HuH-7 (cell line): ENCODE measurements at places on chromosomes 1 and 21.

GRCh38 chr1:205315008-205315618, 6.4 kb downstream of the NUAK2 start:
- no peak for DNase-seq

GRCh38 chr21:27622631-27623030, 655.7 kb upstream of the ADAMTS5 start:
- no peak for DNase-seq

DNA sequence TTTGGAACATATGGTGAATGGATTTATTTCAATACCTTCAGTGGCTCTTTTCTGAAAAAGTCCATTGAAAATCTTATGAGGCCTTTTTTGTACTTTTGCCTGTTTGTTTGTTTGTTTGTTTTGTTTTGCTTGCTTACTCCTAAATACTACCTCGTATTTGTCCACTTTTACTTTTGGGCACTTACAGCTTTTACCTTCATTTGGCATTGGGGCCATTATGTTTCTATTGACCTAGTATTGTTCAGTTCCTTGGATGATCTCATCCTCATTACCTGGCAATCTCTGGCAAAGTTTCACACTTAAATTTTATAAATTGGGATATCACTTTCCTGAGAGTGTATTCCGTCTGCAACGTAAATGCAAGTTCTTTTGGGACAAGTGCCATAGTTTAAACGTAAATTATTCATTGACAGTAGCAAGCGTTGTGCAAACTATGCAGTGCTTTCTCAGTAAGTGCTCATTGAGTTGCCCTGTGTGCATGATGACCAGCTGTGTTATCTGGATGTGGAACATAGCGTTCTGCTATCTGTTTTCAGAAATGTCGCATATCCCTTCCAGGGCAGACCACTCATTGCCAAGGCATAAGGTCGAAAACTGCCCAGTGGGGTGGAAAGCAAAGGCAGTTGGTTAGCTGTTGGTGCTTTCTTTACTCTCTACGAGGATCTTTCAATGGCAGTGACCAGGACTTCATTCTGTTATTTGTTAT, 51.1 kb downstream of the LRRC8D start:
- DNase-seq, result no peak

DNA sequence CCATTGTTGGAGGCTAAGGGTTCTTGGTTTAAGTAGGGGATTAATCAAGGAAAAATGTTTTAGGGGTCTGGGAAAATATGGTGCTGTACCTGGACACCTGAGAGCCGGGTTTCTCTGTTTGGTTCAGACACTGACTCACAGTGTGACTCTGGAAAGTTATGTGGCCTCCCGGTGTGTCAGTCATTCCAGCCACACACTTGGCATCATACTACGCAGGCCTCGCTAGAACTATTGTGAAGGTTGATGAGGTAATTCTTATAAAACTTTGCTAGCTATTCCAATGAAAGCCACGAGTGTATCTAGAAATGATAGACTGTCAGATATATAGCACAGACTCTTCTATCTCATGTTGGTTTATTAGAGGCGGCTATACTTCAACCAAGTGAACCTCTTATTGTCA, 4.8 kb upstream of the CAMSAP2 start:
- DNase-seq, result no peak

DNA sequence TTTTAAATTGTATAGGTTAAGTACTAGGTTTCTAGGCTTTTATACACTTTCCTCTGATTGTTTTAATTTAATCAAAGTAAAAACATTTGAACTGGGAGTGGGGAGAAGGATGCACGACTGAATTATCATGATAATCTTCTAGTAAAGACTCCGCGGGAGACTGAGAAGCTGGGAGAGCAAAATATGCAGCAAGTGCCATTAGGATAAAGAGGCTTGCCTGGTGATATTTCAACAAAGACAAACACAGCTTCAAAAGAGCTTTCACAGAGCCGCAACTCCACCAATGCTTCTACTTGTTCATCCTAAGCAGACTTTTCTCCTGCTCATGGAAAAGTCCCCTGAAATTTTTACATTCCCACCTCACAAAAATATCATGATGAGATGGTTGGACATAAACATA, 239.0 kb upstream of the PTBP2 start:
- DNase-seq, result no peak

GRCh38 chr1:187987236-187987776, 1158.6 kb downstream of the PLA2G4A start:
- DNase-seq, result no peak

GRCh38 chr1:23168079-23168444, 594 bp downstream of the LUZP1 start:
- no peak for DNase-seq

GRCh38 chr1:48043622-48044021, 46.4 kb upstream of the TRABD2B start:
- DNase-seq, result no peak

GRCh38 chr21:9837946-9838737, 683.2 kb upstream of the TPTE start:
- no peak for DNase-seq

GRCh38 chr1:5389101-5389885, 602.9 kb downstream of the NPHP4 start:
- DNase-seq, result no peak

DNA sequence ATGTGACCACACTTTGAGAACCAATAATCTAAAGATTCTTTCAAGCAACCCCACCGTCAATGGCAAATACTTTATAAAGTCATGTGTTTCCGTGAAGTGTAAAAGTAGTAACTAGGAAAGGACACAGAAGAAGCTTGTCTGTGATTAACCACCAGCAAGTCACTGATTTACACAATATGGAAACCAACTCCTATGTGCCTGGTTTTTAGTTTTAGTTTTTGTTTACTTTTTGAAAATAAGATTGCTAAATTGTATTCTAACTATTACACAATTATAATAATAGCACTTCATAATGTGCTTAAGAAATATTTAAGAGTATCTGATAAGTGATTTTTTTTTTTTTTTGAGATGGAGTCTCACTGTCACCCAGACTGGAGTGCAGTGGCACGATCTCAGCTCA, 13.0 kb downstream of the FMO2 start:
- no peak for DNase-seq

DNA sequence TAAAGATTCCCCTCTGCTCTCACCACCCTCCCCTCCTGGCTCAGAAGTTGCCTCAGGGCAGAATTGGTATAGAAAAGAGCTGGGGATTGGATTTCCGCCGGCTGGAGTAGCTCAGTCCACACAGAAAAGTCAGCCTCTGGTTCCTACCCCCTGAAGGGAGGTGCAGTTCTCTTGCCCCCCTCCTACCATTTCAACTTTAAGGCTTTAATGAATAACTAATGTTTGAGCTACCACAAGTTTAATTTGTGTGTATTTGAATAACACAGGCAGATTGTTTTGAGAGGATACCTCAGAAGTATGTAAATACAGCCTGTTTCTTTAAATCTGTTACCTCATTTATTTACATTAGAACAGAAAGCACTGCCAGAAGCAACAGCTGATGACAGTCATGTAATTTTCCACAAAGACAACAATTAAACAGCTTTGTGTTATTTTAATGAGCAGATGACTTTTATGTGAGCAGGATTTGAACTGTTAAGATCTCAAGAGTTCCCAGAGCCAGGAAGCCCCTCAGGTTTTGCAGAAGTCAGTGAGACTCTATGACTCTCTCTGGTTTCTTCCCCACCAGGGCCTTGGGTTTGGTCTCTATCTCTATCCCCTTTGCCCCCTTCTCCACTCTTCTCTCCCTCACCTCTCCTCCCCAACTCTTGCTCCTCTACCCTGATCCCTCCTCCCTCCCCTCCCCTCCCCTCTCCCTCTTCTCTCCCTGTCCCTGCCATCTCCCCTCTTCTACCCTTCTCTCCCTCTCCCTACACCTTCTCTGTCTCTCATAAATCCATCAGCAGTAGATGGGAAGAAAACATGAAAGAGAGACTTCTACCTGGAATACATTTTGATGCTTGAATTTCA, 26.3 kb downstream of the DUSP10 start:
- DNase-seq, result peak; percentile 49

- no peak for DNase-seq
Observed at GRCh38 chr1:235098991-235099390, 29.6 kb downstream of the TOMM20 start.

- no peak for DNase-seq
Observed at GRCh38 chr1:117753652-117754051, 147.8 kb downstream of the TENT5C start.

DNA sequence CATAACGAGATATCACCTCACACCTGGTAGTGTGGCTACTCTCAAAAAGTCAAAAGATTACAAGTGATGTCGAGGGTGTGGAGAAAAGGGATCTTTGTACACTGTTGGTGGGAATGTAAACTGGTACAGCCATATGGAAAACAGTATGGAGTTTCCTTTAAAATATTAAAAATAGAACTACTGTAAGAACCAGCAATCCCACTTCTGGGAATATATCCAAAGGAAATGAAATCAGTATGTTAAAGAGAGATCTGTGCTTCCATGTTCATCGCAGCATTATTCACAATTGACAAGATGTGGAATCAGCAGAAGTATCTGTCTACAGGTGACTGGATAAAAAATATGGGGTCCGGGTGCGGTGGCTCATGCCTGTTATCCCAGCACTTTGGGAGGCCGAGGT, 7.6 kb upstream of the PIK3C2B start:
- no peak for DNase-seq

DNA sequence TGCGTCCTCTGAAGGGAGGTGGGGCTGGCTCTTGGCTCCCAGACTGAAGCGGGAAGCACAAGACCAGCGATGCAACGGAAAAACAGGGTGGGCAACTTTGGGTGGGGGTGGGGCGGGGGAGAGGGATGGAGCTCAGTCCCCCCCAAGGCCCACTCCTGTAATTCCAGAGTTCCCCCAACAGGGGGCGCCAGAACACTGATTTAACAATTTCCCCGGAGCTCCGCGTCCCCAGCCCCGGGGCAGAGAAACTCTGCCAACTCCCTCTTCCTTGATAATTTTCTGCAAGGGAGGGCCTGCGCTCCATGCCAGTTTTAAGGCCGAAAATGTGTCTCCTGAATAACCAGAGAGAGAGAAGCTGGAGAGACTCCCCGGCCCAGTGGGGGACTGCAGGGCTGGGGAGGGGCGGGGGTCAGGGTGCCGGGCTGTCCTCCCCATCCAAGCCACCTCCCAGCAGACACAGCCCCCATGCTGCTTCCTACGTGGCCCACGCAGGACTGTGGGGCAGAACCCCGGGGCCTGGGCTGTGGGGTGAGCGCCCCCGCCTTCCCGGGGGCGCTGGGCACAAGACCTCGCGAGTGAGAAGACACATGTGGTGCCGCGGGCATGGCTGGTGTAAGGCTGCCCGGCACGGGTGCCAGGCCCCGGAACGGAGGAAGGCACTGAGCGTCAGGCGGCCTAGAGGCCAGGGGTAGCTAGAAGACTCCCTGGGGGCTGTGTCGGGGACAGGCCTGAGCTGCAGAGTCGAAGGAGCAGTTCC, 51.4 kb downstream of the KIF21B start:
- DNase-seq, result peak; percentile 85

DNA sequence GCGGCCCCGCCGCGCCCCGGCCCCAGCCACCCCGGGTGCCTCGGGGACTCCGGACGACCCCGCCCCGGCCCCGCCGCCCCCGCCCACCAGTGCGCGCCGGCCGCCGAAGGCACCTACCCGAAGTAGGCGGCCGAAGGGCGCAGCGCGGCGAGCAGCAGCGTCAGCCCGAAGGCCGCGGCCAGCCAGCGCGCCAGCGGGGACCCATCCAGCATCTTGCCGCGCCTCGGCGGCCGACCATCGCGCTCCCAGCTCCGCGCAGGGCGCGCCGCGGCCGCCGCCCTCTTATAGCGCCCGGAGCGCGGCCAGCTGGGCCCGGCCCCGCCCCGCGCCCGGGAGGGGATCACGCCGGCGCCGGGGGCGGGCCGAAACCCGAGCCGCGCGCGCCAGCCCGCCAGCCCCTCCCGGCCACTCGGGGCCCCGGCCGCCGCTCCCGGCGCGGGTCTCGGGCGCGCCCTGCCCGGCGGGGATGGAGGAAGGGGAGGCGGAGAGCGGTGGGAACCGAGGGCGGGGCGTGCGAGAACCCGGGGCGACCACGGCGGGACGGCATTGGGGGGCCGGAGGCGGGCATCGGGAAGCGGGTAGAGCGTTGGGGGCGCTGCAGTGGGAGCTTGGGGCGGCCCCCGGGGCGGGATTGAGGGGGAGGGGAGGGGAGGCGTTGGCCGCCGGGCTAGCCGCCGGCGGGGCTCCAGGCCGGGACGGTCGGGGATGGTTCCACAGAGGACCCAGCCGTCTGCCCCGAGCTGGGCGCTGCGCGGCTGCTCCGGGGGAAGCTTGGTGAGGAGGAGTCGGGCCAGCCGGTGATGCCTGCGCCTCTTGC, at the start of gene WNT9A:
Gene WNT9A, minus strand, starts transcription at position 257 of the 817 bp plus-strand sequence. Its CDS starts 45 bp downstream, at position 212.
- DNase-seq, result peak; percentile 79

DNA sequence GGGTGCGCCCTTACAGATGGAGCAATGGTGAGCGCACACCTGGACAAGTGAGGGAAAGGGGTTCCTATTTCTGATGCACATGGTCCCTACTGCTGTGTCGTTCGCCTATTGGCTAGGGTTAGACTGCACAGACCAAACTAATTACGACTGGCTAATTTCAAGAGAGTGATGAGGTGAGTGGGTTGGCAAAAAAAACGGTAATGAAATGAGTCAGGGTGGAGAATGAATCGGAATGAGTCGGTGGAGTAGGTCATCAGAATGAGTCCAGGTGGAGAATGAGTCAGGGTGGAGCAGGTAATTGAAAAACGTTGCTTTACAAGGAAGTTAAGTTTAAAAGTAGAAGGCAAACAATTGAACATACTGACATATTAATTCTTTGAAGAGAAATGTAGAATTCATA, 79.8 kb downstream of the WDR4 start:
- DNase-seq, result no peak

DNA sequence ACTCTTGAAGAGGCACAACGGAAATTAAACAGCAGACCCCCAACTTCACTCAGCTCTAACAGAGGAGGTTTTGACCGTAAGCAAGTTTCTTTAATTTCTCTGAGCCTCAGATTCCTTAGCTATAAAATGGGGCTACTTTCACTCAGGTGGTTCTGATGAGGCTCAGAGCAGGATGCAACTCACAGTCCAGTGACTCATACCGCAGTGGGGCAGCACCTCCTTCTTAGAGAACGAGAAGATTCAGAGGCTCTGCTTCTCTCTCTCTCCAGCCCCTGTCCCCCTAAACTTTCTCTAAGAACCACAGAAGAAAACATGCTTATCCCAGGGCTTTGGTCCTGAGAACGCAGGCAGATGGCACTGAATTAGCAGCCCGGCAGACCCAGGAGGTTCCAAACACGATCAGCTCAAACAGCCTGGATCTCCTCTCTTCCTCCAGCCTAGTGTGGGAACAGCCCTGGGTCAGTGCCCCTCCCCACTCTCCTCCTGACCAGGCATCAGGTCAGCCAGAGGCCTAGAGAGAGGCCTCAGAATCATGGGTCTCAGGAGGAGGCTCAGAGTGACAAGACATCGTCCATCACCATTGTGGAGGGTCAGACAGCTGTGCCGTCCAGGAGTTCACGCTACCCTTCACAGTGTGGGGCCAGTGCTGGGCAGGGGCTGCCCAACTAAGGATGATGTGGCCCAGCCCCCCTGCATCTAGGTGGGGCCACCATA, 433.0 kb downstream of the PTPRU start:
- DNase-seq, result no peak

DNA sequence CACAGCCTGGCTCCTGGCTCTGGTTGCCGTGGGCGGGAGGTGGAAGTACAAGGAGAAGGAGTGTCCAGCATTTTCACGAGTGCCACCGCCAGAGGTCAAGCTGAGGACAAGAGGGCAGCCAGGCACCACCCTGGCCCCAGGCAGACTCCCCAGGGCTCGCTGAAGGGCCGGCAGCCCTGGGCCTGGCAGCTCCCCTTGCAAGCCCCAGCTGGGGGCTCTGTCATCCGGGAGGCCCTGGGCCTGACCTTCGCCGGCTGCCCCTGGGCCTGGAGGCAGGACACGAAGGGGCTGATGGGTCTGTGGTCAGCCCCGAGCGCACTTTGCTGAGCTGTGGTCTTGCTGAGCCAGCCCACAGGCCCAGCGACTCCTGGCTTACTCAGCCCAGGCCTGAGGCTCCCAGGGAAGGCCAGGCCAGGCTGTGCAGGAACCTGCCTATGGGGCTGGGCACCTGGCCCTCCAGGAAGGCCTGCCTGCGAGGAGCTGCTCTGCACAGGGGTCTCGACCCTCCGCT, 74.8 kb downstream of the MORN1 start:
- DNase-seq, result no peak
